Prostate gland (tissue), 2 donors: ENCODE measurements at places on chromosomes 6 and 20. TPM values are rescaled to one million over a fixed set of nuclear protein-coding genes. Genes with fewer than 3 reads are reported as not detected.

ZNF343 gene
- total RNA-seq = 10.4 TPM

DNA sequence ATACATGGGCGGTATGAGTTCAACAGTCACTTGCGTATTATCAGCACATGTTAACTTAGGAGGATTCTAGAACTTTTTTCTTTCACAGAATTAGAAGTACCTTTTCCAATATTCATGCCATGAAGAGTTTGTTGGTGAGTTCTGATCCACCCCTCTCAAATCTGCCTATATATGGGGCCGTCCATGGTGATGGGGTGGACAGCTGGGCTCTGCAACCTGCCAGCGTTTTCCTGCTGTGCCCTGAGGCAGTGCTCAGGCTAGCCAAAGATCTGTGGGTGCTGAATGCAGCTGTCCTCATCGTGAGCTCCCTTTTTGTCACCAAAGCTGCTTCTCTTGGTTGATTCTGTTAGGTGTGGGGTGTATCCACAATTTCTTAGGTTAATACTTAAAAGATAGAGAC lies 88.7 kb downstream of the THBS2 start:
- no peak for DNase-seq

DLL1 gene
- total RNA-seq = 16.0 TPM

- DNase-seq = no peak
These were observed 54.1 kb upstream of the FYN start for GRCh38 chr6:111927321-111927720.

DNA sequence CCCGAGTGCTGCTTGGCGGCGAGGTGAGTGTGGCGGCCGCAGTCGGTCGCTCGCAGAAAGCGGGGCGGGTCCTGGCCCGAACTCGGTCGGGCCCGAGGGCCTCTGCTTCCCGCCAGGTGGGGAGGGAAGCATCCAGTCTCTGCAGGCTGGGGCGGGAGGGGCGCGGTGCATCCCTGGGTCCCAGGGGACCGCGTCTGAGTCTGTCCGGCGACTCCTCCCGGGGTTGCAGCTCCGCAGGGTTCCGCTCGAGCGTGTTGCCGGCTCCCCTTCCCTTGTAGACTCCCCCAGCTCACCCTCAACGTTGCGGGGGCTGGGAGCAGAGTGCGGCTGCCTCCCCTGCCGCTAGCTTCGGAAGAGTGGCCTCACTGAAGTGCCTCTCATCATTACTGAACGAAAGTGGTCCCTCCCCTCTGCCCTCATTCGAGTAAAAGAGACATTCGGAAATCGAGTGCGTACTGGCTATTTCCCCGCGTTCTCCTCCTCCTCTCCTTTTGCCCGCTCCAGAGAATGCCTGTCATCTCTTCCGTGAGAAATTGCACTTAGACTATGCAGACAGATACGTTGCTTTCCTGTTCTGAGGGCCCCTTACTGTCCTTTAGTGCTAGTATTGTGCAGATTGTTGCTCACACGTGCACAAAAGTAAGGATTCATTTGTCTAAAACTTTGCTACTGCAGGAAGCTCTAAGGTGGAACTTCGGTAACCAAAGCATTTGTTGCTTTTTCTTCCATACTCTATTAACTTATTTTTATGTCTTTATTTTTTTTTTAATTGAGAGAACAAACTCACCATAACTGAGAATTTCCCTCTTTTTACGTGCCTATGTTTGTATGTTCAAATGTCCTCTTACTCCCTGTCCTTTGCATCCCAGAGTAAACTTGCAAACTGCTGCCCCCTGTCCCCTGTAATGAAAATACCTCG lies 751 bp downstream of the MAP3K4 start:
- DNase-seq = peak; percentile 67

ACAT2 gene
- total RNA-seq = 22.6 TPM

DNA sequence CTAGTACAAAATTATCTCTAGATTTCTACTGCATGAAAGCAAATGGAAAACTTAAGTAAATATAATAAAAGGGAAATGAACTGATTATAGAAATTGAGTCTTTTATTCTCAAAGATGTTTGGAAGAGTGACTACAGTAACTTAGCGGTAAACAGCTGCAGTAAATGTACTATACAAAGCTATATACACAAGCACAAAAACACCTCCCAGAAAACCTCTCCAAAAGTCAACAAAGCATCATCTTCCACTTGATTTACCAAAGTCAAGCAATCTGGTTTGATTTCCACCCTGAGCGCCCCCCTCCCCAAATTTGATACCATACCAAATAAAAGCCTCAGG lies 142.1 kb upstream of the SHLD1 start:
- no peak for DNase-seq

GRCh38 chr6:88872962-88873361 lies 90.5 kb downstream of the RNGTT start:
- DNase-seq = no peak

DNA sequence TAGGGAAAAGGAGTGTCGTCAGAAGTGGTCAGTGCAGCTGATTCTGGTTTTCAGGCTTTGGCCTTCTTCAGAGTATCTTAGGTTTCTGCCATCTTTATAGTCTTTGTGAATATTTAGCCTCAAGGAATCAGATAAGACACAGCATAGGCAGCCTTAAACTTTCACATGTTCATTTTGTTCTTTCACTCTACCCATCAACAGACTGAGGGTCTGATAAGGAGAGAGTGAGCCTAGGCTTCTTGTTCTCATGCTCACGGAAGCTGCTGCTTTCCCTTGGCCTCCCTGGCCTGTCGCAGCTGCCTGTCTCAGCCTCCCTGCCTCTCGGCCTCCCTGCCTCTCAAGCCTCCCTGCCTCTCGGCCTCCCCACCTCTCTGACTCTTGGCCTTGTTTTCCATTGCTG lies 20.1 kb downstream of the RTF2 start:
- DNase-seq = no peak

DNA sequence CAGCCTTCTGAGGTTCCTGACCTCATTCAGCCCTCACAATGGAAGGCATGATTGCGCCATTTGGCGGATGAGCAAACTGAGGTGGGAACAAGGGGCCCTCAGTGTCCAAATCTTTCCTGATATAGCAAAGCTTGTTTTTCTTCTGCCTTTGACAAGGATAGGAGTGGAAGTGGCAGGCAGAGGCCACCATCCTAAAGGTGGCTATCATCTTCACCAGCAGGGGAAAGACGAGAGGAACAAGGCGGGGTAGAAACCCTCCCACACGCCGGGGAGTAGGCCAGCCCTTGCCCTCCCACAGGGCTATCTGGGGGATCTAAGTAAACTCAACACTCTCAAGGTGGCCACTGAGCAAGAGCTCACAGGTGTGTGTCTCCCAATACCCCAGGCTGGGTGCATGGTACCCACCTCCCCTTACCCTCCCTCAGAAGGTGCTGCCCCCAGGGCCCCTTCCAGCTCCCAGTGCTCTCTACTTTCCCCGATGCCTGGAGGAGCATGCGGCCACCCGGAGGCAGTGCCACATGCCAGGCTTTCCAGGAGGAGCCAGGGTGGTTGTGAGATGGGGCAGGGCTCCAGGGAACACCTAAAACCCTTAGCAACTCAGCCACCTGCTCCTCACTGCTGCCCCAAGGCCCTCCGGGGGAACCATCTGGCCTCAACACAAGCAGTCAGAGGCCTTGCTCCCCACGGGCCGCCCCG lies 11.2 kb downstream of the SPDEF start:
- DNase-seq = no peak

DEFB132 gene
- total RNA-seq = 2.2 TPM

DNA sequence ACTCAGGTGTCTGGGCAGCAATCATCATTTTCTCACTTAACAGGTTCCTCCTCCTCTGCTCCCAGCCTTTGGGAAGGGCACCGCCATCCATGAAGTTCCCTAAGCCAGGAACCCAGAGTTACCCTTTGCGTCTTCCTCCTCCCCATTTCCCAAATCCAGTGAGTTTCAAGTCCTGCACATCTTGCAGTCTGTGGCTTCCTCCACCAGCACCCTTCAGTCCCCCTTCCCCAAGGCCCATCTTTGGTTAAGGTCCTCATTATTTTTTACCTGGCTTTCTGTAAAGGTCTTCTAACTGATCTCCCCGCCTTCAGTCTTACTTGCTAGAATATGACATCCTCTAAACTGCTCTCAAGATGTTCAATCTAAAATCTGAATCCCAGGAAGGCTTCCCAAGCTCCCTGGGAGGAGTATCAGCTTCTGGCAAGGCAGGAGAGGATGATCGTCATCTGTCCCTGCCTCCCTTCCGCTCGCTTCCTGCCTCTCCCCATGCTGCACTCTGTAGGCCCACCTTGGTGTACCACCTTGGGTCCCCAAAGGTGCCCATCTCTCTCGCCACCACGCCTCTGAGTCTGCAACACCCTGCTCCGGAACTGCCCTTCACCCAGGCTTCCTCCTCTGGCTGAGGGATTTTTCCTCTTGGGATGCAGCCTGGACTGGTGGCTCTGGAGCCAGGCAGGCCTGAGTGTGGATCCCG lies 11.4 kb upstream of the DUSP22 start:
- DNase-seq = no peak

- DNase-seq = no peak
These were observed 19.5 kb downstream of the NCOA3 start for GRCh38 chr20:47521059-47521808.

DNA sequence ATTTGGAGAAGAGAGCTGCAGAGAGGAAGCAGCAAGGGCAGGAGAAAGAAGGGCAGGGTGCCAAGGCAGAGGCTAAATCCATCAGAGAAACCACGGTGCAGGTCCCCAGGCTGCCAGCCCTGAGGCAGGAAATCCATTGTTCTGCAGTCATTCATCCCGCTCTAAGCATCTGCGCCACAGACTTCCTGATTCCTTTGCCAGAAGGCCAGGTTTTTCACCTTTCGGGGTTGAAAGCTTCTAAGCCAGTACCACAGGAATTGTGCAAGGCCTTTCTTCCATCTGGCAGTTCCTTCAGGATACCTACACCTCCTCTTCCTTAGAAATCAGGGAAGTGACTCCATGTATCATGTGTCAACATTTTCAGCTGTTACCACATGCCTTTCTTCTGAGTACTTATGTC lies 45.6 kb downstream of the ADGRF5 start:
- DNase-seq = peak; percentile 48

- DNase-seq = no peak
These were observed 61.8 kb downstream of the CTNNBL1 start for GRCh38 chr20:37755665-37756064.

CCM2L gene
- 4.6 TPM for total RNA-seq

DNA sequence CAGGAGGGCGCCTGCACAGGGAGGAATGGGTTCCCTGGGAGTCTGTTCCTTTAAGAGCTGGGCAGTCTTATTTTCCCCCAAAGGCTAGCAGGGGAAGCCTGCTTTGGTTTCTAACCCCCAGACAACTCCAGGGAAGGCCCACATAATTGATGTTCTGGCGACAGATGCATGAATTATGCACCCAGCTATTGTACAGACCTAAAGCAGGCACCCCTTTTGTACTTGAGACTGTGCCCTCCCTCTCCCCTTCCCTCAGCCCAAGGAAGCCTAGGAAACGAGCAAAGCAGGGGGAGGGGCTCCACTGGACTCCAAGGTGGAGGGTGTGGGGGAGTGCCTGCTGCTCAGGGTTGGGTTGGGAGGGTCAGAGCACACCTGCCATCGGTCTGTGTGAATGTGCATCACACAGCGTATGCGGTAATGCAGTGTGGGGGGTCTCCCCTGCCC lies 102.1 kb downstream of the KCNB1 start:
- no peak for DNase-seq

DNA sequence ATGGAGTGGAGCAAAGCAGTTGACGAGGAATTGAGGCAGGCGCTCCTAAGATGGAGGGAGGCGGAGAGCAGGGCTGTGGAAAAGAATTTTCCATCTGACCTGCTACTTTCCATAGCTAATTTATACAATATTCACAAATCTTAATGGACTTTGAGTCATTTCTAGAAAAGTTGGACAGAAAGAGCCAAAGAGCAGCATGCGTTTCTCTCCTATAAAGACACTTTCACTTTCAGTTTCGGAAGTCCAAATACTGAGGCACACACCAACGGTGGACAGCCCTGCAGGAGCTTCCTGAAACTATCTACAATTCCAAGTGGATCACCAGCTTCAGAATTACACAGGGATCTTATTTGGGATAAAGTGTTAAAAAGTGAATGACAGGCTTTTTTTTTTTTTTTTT lies 43.5 kb downstream of the PANK2 start:
- DNase-seq = no peak

- DNase-seq = no peak
These were observed 249.3 kb downstream of the PREX1 start for GRCh38 chr20:48578397-48579098.

NRN1 gene
- 1.1 TPM for total RNA-seq

DNA sequence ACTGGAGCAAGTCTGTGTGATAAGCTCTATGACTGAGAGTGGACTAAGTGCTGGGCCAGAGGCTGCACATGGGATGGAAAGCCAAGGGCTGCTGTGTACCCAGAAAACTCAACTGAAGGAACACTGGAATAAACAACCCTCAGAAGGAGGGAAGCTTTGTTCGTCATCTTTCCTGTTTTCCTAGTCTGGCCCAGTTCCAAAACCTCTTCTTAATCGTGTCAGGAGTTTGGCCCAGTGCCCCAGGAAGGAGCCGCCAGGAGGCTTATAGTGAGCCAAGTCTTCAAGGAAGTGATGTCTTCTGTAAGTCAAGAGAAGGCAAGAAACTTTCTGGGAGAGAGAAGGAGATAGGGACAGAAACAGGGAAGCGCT lies 23.3 kb upstream of the TOP1 start:
- peak; percentile 94 for DNase-seq

DNA sequence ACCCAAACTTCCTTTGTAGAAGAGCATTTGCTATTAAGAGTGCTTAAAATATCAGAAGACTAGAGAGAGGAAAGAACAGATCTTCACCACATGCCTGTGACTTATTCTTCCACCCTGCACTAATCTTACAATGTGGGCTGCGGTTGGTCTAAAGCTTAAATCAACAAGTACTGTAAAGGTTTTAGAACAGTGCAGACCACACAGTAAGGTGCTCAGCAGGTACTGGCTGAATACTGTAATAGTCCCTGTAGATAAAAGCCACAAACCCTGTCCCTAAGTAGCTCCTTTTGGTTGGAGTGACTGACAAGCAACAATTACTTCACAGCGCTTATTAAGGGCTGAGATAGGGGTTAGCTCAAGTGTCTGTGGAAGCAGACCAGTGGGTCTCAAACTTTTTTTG lies 972 bp upstream of the PHF3 start:
- DNase-seq = no peak

GRCh38 chr6:82818727-82819126 lies 246.9 kb downstream of the UBE3D start:
- no peak for DNase-seq

GRCh38 chr6:20554326-20554725 lies 20.1 kb downstream of the CDKAL1 start:
- DNase-seq = no peak

PGBD1 gene
- 4.2 TPM for total RNA-seq

GRCh38 chr20:20658871-20659431 lies 53.5 kb downstream of the RALGAPA2 start:
- DNase-seq = no peak

DNA sequence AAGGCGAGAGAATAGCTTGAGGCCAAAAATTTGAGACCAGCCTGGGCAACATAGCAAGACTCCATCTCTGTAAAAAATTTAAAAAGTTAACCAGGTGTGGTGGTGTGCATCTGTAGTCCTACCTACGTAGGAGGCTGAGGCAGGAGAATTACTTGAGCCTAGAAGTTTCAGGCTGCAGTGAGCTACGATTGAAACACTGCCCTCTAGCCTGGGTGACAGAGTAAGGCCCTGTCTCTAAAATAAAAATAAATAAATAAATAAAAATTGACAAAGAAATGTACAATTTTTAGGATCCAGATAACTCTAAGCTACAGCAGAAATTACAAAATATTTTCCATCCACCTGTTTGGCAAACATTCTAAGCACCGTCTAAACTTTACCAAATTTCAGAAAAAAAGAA lies 941.0 kb upstream of the ADGRB3 start:
- DNase-seq = no peak

- no peak for DNase-seq
These were observed 160.4 kb downstream of the RALGAPA2 start for GRCh38 chr20:20552076-20552475.

- no peak for DNase-seq
These were observed 63.7 kb upstream of the CCN6 start for GRCh38 chr6:111990214-111990613.

DUSP15 gene
- 57.9 TPM for total RNA-seq

PPP1R3G gene
- 1.5 TPM for total RNA-seq
